ENCODE measurements at places on chromosomes 13 and 19.

GRCh38 chr19:12670159-12670928, 3.7 kb downstream of the WDR83 start:
- no peak for DNase-seq

- DNase-seq: no peak
These were observed 37.6 kb downstream of the KCTD12 start for GRCh38 chr13:76848596-76848995.

GRCh38 chr19:53626486-53626885, 5.3 kb upstream of the DPRX start:
- DNase-seq: no peak

- DNase-seq: no peak
These were observed 4.7 kb upstream of the METTL21C start for GRCh38 chr13:102699504-102699903.

GRCh38 chr19:46442808-46443450, 14.2 kb upstream of the PNMA8C start:
- DNase-seq: no peak

- no peak for DNase-seq
These were observed at the start of gene THSD1 for GRCh38 chr13:52405767-52406494. THSD1 (minus strand) TSS chr13:52406172; CDS start chr13:52402600, 3,572 bp downstream.

- DNase-seq: no peak
These were observed 9.0 kb downstream of the SIGLEC11 start for GRCh38 chr19:49951806-49952478.
